Karpas-422 (cell line): ENCODE measurements at places on chromosomes 2 and 18. TPM values are rescaled to one million over a fixed set of nuclear protein-coding genes. Genes with fewer than 3 reads are reported as not detected.
A peak's percentile ranks its signal among the peaks of the same experiment; 100 is the strongest.

DNA sequence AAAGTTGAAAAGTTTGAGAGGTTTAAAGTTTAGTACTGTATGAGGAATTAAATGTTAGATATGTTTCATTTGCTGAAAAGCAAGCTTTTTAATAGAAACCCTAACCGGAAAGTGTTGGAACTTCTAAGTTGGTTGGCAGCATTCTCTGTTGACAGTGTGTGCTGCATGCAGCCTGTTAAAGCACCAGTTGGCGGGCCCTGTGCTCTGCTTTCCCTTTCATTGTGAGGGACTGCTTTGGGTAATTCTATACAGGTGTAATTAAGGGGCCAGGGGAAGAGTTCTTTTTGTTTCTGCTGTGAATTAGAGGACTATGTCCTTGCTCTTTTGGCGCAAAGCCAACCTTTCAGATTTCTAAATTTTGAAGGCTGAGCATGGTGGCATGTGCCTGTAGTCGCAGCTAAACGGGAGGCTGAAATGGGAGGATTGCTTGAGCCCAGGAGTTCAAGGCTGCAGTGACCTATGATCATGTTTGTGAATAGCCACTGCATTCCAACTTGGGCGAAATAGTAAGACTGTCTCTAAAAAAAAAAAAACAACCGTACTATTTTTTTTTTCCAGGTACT, 20.1 kb downstream of the PLEKHB2 start:
- no peaks in the 10 kb centered on the region for H3K27me3 ChIP-seq
- no peaks in the 10 kb centered on the region for H3K4me1 ChIP-seq
- no peak overlapping the region for H3K27ac ChIP-seq
- peaks cover 32% of the 10 kb centered on the region for H3K36me3 ChIP-seq
- DNase-seq = no peak

GRCh38 chr2:45797451-45798230, 146.2 kb downstream of the PRKCE start:
- DNase-seq = no peak
- H3K36me3 ChIP-seq = no peaks in the 10 kb centered on the region

- H3K36me3 ChIP-seq = no peaks in the 10 kb centered on the region
- no peak overlapping the region for H3K27ac ChIP-seq
- peak; percentile 81 for DNase-seq
- H3K4me3 ChIP-seq = peak overlapping the region; percentile 48; the same call in 1 of the 2 replicates
- H3K4me1 ChIP-seq = peaks cover 29% of the 10 kb centered on the region
- no peaks in the 10 kb centered on the region for H3K27me3 ChIP-seq
Observed at GRCh38 chr2:172106108-172106961, 3.6 kb upstream of the DLX2 start.

ST8SIA3 gene
- not detected in 2 replicates for total RNA-seq

VWC2L gene
- total RNA-seq = not detected in 2 replicates
